ENCODE measurements at places on chromosomes 4 and X. TPM values are rescaled to one million over a fixed set of nuclear protein-coding genes. Genes with fewer than 3 reads are reported as not detected.

DNA sequence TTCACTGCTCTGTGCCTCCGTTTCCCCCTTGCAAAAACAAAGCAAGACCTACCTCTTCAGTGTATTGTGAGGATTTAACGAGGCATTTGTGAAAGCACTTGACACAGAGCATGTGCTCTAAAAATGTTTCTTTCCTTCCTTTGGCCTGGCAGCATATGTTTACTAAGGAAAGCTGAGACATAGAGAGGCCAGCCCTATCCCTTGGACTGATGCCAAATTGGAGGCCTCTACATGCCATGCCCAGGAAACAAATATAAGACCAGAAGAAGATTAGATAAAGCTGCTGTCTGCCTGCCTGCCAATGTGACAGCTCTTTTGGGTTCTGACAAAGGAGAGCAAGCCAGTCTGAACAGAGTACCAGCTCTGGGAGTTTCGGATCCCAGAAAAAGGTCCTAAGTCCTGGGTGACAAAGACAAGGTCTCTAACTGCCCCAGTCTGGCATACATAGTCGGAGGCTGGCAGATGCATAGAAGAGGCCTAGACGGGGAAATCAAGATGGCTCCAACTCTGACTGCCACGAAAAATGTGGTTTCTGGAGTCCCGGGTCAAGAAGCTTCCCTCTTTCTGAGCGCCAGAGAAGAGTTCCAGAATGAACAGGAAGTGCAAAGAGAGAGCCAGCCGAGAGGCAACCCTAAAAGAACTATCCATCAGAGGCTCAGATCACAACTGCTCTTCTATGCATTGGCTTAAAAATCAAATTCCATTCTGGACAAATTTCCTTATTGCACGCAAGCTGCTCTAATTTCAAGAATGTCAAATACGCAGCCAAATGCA is 25.8 kb downstream of the OTUD6A start:
- no peak overlapping the region for H3K4me3 ChIP-seq
- peaks cover 4% of the 10 kb centered on the region for H3K27me3 ChIP-seq
- DNase-seq, result no peak
- H3K27ac ChIP-seq, result no peak overlapping the region
- no peaks in the 10 kb centered on the region for H3K4me1 ChIP-seq

- H3K4me3 ChIP-seq, result no peak overlapping the region
- H3K4me1 ChIP-seq, result no peaks in the 10 kb centered on the region
- peaks cover 15% of the 10 kb centered on the region for H3K27me3 ChIP-seq
- H3K27ac ChIP-seq, result no peak overlapping the region
- no peak for DNase-seq
Observed at GRCh38 chrX:70508296-70508911, 63.8 kb downstream of the DLG3 start.

The MAGEB2 gene
- not detected for total RNA-seq

DNA sequence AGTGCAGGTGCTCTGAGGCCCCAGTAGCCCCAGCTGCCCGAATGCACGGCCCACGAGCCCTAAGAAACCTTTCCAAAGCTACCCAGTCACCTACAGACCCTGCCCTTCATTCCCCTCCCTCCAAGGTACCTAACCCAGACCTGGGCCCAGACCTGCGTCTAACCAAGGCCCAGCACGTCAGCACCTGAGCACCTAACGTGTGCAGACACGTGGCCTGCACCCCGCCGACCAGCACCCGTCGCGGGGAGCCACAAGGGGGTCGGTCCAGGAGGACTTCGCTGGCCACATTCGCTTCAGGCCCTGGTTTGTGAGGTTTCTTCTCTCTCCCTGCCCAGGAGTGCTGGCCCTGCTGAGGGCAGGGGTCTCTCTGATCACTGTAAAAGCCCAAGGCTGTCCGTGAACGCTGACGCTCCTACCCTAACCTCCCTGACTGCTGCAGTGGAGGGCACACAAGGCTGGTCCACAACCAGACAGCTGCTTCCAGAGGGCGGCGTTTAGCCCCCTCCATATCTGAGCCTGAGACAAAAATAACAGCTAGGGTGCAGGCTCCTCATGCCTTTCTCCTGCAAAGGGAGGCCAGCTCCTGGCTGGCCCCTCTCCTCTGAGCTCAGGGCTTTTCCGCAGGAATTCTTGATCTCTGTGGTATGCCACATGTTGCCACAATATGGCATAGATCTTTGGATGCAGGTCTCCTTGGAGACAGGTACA is 31.8 kb downstream of the WDR1 start:
- H3K27me3 ChIP-seq, result no peaks in the 10 kb centered on the region
- H3K4me3 ChIP-seq, result no peak overlapping the region
- DNase-seq, result no peak
- no peak overlapping the region for H3K27ac ChIP-seq
- peaks cover 97% of the 10 kb centered on the region for H3K36me3 ChIP-seq

GRCh38 chr4:88435987-88436693 is 20.8 kb upstream of the HERC5 start:
- H3K4me3 ChIP-seq, result no peak overlapping the region
- H3K36me3 ChIP-seq, result no peaks in the 10 kb centered on the region
- no peaks in the 10 kb centered on the region for H3K27me3 ChIP-seq
- H3K4me1 ChIP-seq, result no peaks in the 10 kb centered on the region
- no peak overlapping the region for H3K27ac ChIP-seq
- DNase-seq, result no peak

The EGF gene
- total RNA-seq, result 0.41 TPM

GRCh38 chr4:41533680-41534079 is 4.3 kb upstream of the LIMCH1 start:
- H3K27me3 ChIP-seq, result no peaks in the 10 kb centered on the region
- peaks cover 4% of the 10 kb centered on the region for H3K4me1 ChIP-seq
- no peak overlapping the region for H3K27ac ChIP-seq

The OTC gene
- not detected for total RNA-seq

DNA sequence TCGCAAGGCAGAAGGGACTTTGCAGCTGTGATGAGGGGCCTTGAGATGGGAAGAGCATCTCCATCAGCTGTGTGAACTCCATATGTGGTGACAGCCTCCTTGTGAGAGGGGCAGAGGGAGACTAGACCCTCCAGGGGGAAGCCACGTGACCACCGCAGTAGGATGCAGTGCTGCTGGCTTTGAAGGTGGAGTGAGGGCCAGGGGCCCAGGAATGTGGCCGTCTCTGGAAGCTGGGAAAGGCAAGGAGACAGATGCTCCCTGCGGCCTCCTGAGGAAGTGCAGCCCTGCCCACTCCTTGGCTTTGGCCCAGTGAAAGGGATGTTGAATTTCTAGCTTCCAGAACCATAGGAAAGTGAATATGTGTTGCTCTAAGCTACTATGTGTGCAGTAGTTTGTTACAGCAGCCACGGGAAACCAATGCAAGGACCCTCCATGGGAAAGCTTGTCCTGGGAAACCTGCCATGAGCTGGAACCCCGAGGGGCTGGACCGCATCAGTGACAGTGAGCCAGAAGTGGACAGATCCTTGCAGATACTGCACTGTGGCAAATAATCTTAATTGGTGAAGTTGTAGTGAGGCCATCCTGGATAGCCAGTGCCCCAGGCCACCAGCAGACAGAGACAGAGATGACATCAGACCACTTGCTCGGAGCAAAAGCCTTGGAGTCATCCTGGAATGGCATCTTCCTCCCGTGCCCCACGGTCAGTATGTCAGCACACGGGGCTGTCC is 35.4 kb upstream of the SORCS2 start:
- H3K27ac ChIP-seq, result peak overlapping the region; percentile 81
- peak; percentile 38 for DNase-seq
- peaks cover 17% of the 10 kb centered on the region for H3K4me1 ChIP-seq
- H3K27me3 ChIP-seq, result no peaks in the 10 kb centered on the region

DNA sequence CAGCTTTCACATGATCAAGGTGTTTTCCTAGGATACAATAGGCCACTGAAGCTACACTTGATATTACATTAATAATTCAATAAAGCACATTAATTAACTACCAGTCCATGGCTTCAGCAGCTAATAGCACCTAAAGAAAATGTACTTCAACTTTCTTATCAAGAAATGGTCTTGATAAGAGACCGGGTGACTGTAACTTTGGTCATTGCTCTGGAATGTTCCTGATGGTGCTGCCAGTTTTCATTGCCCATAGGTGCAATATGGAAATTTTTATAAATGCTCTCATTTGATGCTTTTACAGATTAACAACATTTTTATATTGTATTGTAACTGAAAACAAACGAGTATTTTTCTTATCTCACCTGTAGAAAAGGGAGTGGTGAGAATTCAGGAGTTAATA is 165.4 kb downstream of the SHROOM3 start:
- no peak for DNase-seq
- H3K27ac ChIP-seq, result no peak overlapping the region
- no peak overlapping the region for H3K4me3 ChIP-seq
- H3K4me1 ChIP-seq, result peaks cover 23% of the 10 kb centered on the region

- no peaks in the 10 kb centered on the region for H3K27me3 ChIP-seq
- peaks cover 4% of the 10 kb centered on the region for H3K4me1 ChIP-seq
- H3K36me3 ChIP-seq, result no peaks in the 10 kb centered on the region
Observed at GRCh38 chr4:151314479-151314878, 10.9 kb downstream of the SH3D19 start.
